Calu3 (cell line): ENCODE measurements at places on chromosomes 2 and 18.
A peak's percentile ranks its signal among the peaks of the same experiment; 100 is the strongest.

DNA sequence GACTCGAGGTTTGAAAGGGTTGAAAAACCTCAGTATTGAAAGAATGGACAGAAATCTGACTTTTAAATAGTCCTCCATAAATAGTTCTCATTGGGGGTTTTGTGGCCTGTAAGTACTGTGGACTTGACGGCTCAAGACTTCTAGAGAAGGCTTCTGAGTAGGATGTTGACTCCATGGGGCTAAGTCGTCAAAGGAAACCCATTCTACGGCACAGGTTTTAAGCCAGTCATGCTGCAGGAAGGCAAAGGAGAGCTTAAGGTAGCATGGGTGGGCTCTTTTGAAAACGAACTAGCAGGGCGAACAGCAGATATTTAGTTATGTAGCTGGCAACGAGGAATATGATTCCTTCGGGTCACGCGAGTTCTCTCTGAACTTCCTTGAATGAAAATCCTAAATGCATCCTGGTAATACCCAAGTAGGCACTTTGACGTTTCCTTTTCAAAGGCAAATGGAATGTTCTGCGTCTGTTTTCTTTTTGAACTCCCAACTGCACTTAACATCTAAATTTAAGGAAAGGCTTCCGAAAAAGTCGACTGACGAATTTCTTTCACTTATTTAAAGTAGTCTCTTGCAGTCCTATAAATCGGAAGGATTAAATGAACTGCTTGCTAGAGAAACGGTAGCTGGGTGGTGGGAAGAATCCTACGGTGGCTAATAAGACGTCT is 1.1 kb upstream of the NEDD4L start:
- DNase-seq = no peak

GRCh38 chr2:14781142-14781541 is 148.6 kb downstream of the LRATD1 start:
- DNase-seq = no peak

- DNase-seq = no peak
These were observed 49.2 kb upstream of the NEMP2 start for GRCh38 chr2:190583507-190584337.

DNA sequence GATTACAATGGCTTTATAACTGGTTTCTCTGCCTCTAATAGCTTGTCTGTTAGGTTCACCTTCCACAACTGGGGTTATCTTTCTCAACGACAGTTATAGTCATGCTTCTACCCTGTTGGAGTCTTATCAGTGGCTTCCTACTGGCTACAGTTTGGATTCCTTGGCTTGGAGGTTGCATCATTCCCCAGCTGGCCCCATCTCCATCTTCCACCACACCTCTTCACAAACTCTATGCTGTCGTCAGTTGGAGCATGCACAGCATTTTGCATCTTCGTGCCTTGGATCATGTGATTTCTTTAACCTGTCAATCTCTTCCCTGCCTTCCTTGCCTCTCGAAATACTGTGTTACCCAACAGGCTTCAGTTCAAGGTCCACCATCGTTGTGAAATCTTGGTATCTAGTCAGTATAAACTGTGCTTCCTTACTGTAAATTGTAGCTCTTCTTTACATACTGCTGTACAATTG is 316.3 kb upstream of the CXCR4 start:
- no peak for DNase-seq

- no peak for DNase-seq
These were observed 3.9 kb downstream of the RPS7 start for GRCh38 chr2:3578987-3579386.

DNA sequence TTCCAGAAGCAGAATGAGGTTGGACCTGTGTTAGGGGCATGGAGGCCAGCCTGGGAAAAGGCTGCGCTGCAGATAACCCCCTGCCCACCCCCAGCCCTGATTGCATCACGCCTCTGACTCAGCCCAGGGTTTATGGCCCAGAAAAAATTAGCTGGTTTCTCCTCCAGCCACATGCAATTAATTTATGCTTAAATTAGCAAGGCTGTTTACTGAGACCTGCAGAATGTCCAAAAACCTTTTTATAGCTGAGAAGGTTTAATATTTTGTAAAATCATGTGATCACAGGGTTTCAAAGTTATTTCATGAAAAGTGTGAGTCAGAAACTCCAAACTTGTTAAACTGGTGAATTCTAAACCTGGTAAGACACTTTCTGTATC is 123.1 kb upstream of the HDAC4 start:
- no peak for DNase-seq

DNA sequence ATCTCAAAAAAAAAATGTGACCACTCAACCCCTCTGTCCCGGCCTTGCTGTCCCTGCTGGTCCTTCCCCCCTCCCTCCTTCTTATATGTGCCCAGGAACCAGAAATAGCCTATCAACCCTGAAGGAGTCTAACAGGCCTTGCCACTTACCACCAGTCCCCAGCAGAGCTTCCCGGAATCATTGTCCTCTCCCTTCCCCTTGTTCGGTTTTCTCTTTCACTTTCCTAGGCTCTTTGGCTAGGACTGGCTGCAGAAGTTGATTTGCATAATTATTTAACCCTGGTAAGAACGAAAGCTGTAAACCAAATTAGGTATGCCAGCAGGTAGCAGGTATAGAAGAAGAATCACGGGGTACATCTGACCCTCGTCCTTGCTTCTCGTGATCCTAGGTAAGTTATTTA is 72.6 kb upstream of the ZNF532 start:
- DNase-seq = peak; percentile 13

DNA sequence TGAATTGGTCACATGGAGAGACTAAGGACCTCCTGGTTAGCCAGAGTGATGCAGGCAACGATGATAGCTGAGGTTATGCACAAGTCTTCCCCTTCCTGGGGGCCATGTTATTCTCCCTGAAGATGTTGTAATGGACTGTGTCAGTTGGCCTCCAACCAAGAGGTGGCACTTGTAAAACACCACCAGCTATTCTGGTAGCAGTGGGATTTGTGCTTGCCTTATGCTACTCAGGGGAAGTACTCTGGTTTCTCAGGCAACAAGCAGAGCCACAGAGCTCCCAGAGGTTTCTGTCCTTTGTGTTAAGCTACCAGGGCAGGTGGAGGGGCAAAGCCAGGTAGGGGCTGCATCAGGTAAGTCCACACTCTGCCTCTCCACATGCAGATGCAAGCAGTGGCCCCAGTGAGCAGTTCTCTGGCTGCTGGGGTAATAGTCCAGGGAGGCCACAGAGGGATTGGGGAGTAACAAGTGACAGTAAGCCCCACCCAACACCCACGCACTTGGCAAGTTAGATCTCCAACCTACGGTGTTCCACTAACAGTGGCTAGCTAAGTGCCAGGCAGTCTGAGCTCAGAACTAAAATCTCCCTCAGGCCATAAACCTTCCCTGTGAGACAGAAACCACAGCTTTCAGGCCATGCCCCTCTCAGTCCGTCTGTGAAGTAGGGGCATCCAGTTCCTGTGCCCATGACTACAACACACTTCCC is 99.7 kb downstream of the RND3 start:
- no peak for DNase-seq

DNA sequence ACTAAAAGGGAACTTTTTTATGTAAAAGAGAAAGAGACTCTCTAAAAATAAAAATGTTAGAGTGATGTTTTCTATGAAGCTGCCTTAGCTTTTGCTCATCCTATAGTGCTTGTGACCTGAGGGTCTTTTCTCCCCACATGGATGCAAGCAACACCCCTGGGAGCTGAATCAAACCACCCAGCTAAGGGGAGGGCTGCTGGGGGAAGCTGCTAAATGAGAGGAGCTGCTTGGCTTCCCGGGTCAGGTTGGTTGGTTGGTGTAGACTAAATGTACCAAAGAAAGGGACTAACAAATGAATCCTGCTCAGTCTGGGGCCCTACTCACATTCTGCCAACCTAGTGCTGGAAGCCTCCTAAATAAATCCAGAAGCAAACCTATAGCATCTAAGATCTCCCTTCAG is 35.0 kb downstream of the AFF3 start:
- no peak for DNase-seq

- DNase-seq = peak; percentile 30
These were observed 44.9 kb downstream of the RBBP8 start for GRCh38 chr18:22977847-22978701.

GRCh38 chr2:58532641-58533040 is 291.5 kb upstream of the FANCL start:
- no peak for DNase-seq

GRCh38 chr2:158042666-158043065 is 59.0 kb upstream of the UPP2 start:
- DNase-seq = no peak

- DNase-seq = no peak
These were observed 26.9 kb downstream of the MCEE start for GRCh38 chr2:71102981-71103681.

- no peak for DNase-seq
These were observed 129.3 kb downstream of the RDH14 start for GRCh38 chr2:18430996-18431748.

GRCh38 chr2:8693157-8693821 is 11.4 kb downstream of the ID2 start:
- DNase-seq = peak; percentile 83

DNA sequence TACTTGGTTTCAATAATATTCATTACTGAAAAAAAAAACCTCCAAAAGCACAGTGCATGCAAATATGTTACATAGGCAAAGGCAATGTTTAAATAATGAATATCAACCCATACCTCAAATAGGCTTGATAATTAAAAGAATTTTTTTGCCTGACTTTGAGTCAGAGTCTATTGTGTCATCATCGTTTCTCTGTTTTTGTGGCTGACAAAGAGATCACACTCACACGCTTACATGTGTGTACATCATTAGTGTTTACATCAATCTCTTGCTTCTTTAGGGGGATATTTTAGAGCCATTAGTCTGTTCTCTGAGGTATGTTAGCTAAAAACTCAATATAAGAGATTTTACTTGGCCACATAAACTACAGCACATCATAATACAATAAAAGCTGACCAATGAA is 150.3 kb upstream of the MMADHC start:
- DNase-seq = no peak

- DNase-seq = no peak
These were observed 205.3 kb upstream of the ST6GAL2 start for GRCh38 chr2:107091163-107091864.

DNA sequence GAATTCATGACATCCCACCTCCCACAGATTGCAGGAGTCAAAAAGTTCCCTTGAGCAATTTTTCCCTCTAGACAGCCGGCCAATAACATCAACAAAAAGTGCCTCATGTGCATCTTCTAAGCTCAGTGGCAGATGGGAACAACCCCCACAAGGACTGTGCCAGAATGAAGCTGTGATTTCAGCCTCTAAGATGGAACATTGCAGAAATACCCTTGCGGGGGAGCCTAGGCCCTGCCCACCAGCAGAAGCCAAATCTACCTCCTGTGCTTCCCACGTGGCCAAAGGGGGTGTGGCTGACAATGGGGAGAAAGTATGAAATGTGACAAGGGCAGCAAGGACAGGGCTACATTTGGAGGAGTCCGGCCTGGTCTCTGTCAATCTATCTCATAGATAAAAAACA is 482.3 kb downstream of the TGIF1 start:
- DNase-seq = no peak

DNA sequence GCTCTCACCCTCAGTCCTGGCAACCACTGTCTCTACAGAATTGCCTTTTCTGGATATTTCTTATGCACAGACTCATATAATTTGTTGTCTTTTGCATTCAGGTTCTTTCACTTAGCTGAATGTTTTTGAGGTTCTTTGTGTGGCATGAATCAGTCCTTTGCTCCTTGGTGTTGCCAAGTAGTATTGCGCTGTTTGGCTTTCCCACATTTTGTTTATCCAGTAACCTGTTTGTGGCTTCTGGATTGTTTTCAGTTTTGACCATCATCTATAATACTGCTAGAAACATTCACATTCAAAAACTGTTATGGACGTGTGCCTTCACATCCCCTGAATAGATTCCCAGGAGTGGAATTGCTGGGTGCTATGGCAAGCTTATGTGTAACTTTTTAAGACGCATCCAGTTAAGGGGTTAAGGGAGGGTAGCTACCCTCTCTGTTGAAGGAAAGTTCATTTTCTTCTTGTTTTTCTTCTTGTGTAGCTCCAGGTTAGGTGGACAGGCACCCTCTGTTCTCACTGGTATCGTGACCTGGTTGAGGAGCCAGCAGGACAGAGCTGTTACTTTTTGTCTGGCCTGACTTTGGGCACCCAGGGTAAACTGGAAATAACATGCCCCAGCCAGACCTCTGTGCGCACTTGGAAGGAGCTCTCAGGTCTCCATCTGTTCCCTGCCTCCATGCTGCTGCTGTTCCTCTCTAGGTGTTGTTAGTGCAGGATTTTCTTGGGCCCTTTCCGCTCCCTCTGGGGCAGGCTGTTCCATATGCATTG is 29.6 kb downstream of the ARHGAP25 start:
- DNase-seq = no peak

DNA sequence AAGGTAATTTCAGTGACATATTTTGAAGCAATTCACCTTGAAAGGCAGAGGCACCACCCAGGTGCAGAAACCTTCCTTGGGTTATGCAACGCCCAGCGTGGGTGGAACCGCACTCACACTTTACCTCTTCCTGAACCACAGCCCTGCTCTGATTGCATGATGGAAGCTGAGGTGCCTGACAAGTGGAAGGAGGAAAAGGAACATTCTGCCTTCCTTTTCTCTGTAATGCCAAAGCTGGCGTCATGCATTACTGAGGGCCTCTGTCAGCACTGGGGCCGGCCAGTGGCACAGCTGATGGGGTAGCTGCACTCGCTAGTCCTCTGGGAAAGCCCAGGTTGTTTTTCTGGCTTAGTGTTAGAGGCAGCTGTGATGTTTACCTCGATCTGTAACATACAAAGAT is 266.5 kb downstream of the NEDD4L start:
- DNase-seq = peak; percentile 83

GRCh38 chr18:70363861-70364260 is 75.0 kb downstream of the SOCS6 start:
- DNase-seq = no peak

GRCh38 chr2:170229744-170230143 is 51.8 kb downstream of the MYO3B start:
- no peak for DNase-seq

GRCh38 chr2:31967790-31968189 is 43.0 kb downstream of the MEMO1 start:
- no peak for DNase-seq

DNA sequence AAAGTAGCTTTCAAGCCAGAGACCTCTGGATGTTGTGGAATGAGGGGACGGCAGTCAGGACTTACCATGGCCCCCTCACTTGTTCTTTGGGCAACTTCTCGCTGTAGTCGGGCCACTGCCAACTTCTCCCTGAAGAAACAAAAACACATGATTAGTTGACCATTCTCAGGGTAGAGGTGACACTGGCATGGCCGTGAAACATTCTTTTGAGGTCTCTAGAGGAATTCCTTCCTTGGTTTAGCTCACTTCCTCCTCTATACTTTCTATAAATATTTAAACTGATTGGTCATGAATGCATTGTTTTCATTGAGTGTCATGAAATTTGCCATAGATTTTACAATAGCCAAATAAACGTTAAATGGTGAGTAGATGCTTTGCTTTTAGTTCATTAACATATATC is 354.6 kb downstream of the NCKAP5 start:
- no peak for DNase-seq

GRCh38 chr2:134515137-134515536 is 203.7 kb downstream of the TMEM163 start:
- no peak for DNase-seq

DNA sequence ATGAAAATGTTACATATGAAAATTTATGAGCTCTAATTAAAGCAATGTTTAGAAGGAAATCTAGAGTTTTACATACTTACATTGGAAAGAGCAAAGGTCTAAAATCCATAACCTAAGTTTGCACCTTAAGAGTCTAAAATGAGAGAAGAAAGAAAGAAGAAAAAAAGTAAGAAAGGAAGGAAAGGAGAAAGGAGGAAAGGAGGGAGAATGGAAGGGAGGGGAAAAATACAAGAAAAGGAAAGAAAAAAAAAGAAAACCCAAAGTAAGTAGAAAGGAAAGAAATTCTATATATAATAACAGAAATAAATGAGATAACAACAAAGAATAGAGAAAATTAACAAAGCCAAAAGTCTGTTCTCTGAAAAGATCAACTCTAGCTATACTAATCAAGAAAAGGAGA is 122.6 kb downstream of the BCL2L11 start:
- DNase-seq = no peak
